ENCODE measurements at places on chromosomes 6 and 20.

- DNase-seq, result no peak
Observed at GRCh38 chr6:153488267-153488666, 357.2 kb upstream of the RGS17 start.

- no peak for DNase-seq
Observed at GRCh38 chr6:33410711-33411631, at the start of gene PHF1. Gene PHF1, plus strand, starts transcription at chr6:33411014. Its CDS starts 1,250 bp downstream, at chr6:33412264.

DNA sequence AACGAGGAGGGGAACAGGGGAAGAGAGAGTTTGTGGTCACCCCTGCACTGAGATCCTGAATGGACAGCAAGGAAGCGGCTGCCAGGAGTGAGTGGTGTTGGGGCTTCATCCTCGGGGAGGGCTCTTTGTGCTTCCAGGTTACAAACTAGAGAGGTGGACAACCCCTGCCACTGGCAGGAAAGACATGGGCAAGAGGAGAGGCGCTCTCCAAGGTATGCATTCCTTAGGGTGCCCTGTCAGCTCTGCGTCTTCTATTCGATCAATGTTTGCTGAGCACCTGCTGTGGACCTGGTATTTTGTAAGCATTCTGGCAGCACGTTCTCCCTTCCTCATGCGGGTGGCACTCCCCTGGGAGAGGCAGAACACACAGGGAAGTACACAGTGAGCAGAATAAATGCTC is 93.6 kb downstream of the CDH4 start:
- no peak for DNase-seq

GRCh38 chr6:12138381-12138780 is 126.3 kb downstream of the HIVEP1 start:
- DNase-seq, result no peak

DNA sequence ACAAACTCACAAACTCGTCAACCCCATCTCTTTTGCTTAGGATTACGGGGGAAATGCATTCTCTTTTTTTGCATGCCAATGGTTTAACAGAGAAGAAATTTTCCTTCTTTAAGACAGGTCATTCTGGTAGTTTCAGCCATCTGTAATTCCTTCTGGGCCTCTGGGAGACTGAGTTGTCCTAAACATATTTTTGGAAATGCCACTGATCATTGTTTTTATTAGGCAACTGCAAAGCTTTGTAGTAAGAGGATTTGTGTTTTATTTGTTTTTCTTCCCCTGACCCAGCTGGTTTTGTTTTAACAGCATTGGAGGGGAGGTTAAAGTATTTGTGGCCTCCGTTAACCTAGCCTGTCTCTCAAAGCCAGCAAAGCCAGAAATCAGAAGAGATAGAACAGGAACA is 73.1 kb upstream of the ISM1 start:
- no peak for DNase-seq

DNA sequence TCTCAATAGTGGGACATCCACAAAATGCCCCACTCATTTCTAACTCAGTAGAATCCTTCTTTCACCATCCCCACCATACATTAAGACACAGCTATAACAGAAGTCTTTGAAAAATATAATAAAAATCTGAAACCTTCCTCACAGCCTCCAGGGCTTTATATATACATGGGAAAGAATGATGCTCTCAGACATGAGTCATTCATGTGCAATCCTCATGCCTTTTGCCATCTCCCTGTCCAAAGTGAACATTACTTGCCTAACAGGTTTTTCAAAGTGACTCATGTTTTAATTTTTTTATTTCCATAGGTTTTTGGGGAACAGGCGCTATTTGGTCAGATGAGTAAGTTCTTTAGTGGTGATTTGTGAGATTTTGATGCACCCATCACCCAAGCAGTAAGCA is 162.7 kb downstream of the RALGAPA2 start:
- no peak for DNase-seq

- DNase-seq, result no peak
Observed at GRCh38 chr20:47502271-47503239, 868 bp downstream of the NCOA3 start.

Measured in esophagus squamous epithelium (tissue), 5 donors.